MCF 10A (cell line): ENCODE measurements at places on chromosomes 6 and 20.
A peak's percentile ranks its signal among the peaks of the same experiment; 100 is the strongest.

DNA sequence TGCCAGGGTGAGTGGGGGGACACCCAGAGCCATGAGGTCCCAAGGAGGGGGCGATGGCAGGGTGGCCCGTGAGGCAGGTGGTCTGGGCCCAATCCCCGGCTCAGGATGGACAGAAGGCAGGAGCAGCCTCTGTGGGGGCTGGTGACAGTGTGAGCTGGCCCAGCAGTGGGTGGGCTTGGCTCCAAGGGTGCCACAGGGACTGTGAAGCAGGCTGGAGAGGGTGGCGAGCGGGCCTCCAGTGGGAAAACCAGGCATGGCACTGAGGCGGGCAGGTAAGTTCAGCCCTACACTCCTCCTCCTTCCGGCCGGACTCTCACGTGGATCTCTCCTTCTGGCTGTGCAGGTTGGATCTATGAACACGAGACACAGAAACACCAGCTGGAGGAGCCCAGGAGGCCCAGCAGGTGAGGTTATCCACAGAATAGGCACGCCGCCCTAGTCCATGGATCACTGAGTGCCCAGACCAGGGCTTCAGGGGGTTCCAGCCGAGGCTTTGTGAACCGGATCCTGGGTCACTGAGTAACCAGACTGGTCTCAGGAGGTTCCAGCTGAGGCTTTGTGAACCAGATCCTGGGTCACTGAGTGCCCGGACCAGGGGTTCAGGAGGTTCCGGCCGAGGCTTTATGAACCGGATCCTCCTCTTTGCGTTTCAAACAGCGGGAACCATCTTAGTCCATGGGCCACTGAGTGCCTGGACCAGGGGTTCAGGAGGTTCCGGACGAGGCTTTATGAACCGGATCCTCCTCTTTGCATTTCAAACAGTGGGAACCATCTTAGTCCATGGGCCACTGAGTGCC lies 76.4 kb upstream of the BHLHE23 start:
- no peak for DNase-seq

DNA sequence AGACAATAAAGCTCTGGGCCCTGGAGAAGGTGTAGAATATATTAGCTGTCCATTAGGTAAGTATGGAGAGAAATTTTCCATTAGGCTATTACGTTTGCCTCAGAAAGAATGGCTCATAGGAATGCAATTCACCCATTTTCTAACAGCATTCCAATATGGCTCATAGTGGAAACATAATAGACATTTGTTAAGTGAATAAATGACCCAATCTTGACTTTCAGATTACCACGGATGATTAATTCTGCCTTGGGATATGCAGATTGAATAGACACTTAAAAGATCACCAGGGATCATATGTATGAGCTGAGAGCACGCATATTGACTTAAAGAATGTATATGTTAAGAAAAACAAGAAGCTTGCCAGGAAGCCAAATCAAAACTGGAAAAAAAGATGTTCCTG lies 209.1 kb upstream of the CDYL start:
- no peak for DNase-seq

GRCh38 chr6:157020881-157021343 lies 243.7 kb downstream of the ARID1B start:
- peak; percentile 60 for DNase-seq

DNA sequence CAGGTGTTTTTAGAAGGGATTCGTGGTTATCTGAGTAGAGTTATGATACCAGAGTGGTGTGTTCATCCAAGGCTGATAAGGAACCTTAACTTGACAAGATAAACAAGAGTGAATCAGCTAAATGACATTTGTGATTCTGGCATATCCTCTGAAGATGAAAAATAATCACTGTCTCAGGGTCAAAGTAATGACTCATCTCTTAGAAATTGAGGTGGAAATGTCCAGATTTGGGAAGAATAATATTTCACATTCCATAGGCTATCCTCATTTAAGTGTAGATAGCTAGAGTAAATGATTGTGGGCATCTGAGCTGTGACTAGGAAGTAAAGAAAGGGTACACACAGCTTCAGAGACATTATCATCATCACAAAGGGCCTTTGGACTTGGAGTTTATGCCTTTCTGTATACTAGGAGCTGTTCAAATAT lies 255.7 kb downstream of the GJA1 start:
- DNase-seq: no peak

DNA sequence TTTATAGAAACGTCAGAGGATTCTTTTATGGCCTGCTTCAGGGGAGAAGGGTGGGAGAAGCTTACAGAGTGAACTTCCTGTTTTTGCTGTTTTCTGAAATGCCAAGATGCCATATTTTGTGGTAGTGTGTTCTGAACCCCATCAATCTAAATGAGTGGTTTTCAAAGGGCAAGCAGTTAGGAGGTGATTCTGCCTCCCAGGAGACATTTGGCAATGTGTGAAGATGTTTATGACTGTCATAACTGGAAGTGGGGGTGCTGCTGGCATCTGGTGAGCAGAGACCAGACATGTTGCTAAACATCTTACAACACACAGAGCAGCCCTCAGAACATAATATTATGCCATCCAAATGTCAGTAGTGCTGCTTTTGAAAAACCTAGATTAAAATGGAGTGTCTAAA lies 6.0 kb upstream of the PRL start:
- DNase-seq: peak; percentile 42

GRCh38 chr20:19961293-19961692 lies 55.9 kb upstream of the NAA20 start:
- DNase-seq: no peak

DNA sequence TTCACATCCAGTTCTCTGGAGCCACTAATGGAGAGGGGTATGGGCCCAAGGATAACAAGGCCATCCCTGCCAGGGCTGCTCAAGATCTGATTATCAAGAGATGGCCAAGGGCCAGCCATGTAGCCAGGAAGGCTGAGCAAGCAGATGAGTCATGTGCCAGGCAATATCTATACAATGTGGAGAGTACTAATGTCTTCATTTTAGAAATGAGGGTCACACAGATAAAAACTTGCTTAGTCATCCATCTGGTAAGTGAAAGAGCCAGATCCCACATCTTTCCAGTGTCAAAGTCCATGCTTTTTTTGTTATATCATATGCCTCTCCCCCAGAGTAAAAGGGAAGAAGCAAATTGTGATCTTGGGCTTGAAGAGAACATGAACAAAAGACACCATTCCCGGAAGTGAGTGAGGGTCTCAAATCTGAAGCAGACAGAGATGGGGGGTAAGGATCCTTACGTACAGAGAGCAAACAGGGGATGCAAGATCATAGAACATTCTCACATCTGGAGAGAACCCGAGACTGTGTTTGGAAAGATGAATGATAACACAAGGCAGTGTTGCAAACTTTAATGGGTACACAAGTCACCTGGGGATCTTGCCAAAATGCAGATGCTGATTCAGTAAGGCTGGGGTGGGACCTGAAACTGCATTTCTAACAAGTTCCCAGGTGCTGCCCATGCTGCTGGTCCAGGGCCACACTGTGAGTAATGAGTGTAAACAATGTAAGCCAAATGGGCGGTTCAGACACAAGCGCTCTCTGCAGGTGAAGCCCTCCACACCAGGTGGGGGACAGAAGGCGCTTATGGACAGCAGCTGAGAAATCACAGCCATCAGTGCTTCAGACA lies 20.0 kb upstream of the GSTA3 start:
- DNase-seq: peak; percentile 93

GRCh38 chr20:45924391-45925261 lies 9.9 kb upstream of the PCIF1 start:
- DNase-seq: no peak

GRCh38 chr20:6974838-6975237 lies 207.4 kb downstream of the BMP2 start:
- DNase-seq: no peak

DNA sequence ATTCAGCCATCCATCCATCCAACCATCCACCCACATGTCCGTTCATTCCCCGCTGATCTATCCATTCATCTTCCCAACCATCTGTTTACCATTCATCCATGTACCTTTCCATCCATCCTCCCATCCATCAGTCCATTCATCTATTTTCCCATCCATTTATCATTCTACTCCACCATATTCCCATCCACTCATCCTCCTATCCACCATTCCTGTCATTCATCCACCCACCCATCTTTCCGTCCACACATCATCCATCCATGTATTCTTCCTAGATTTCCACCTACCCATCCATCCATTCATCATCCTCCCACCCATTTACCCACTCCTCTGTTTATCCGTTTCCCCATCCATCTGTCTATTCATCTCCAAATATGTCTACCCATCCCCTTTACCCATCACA lies 6.8 kb downstream of the BPIFB6 start:
- no peak for DNase-seq

DNA sequence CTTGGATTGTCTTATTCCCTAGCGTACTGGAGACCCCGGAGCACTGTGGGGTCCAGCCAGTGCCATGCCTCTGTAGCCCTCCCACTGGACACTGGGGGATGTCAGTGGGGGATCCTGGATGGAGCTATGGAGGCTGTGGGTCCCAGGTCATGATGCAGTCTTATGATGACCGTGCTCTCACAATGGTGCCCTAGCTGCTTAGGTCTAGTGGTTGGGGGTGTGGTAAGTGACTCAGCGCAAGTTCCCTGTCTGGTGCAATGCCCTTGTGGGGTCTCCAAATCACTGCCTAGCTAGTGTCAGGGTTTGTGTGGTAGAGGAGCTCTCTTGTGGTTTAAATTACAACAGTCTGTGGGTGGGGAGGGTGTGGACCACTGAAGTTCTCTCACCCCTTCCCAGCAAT lies 135.4 kb downstream of the CDC5L start:
- DNase-seq: no peak

- DNase-seq: no peak
Measured at GRCh38 chr6:121809211-121809610, 373.8 kb downstream of the GJA1 start.

DNA sequence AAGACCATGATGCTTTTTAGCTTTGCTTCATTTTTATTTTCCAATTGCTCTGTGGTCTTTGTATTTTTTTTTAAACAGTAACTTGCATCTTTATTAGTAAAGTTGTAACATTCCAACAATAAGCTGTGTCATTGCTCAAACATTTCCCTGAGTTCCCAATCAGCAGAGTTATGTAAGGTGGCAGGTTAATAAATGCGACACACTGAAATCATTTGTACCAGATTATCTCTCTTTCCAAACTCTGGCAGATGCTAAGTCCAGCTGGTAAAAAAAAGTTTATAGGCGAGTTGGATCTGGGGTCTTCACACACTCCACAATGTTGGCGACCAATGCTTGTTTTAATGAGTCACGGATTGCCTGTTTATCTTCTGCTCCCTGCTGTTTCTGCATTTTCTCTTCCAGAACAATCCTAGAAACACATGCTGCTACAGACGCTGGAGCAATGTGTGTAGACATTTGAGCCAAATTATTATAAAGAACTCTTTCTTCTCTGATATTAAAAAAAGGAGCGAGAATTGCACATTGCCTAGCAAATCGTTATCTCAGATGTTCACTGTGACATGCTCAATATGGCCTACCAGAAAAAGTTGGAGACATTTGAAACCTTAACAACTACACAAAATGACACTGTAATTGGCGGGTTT lies 113.6 kb upstream of the IFNGR1 start:
- DNase-seq: no peak
